ENCODE measurements at places on chromosomes 3 and 15.

GRCh38 chr15:50124631-50125030 is 5.6 kb upstream of the ATP8B4 start:
- no peak for DNase-seq

GRCh38 chr15:87639305-87640011 is 617.1 kb downstream of the NTRK3 start:
- no peak for DNase-seq

DNA sequence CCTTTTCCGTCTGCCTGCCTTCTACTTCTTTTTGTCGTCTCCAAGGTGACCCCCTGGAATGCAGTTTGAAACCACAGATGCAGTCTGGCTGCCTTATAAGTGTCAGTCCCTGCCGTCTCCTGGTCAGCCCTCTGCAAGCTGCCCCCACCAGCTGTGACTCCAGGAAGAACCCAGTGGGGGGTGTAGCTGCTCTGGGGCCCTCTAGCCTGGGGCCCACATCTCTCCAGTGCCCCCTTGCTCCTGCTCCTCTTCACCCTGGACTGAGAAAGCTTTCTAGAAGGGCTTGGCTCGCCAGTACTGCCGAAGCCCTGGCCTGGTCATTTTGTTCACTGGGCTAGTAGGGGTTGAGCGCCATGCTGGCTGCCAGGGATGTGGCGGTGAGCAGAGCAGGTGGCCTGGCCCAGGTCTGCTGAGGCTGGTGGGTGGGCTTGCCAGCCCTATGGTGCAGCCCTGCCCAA is 21.3 kb downstream of the SYNM start:
- DNase-seq: no peak

GRCh38 chr15:92159906-92160841 is 233.5 kb upstream of the ST8SIA2 start:
- no peak for DNase-seq

DNA sequence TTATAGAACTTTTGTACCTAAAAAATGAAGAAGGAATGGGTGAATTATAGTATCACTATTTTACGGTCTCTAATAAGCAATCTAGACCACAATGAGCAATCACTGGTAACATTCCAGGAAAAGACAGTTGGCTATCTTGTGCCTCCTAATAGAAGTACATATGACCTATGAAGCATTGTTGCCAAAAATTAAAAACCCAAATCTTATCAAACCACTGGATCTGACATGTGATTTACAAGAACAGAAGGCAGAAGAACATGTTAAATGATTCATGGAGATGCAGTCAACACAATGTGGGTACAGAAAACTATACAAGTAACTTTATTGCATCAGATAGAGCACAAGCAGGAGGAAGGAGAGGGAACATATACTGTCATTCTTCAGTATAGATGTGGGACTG is 14.5 kb upstream of the HYKK start:
- DNase-seq: peak; percentile 48

Data from hematopoietic multipotent progenitor cell treated with erythropoietin and hydrocortisone succinate and interleukin-3 and kit ligand, for 4 days (in vitro differentiated cells).